Left ventricle myocardium inferior (tissue), 1 donor: ENCODE measurements at places on chromosomes 12 and 14. TPM values are rescaled to one million over a fixed set of nuclear protein-coding genes. Genes with fewer than 3 reads are reported as not detected.

DNA sequence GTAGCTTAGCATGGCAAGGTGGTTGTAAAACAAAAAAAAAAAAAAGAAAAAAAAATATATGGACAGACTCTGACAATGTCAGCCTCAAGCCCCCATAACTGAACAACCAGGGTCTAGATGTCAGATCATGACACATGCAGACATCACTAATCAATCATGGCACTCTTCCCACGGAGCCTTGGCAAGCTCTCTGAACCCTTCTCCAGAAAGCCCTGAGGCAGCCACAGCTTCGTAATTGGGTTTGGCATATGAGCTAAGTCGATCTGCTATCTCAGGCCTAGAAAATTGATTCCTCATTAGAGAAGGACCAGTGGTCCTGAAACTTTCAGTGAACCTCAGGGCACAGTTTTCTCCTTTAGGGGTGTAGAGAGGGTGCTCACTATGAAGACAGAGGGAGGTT, 112.2 kb downstream of the GPR135 start:
- no peak for DNase-seq

Gene MMP19
- total RNA-seq, result 2.2 TPM

- peak; percentile 15 for DNase-seq
These were observed 187.7 kb downstream of the GALC start for GRCh38 chr14:87805315-87805723.

DNA sequence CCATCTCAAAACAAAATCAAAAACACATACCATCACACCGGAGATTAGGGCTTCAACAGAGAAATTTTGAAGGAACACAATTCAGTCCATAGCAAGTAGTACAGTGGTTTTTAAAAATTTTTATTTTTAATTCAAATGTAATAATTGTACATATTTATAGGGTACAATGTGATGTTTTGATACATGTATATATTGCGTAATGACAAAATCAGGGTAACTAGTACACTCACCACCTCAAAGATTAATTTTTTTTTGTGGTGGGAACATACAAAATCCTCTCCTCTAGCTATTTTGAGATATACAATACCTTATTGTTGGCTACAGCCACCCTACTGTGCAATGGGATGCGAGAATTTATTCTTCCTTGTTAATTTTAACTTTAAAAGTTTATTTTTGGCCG, 26.0 kb upstream of the ETFBKMT start:
- DNase-seq, result no peak

- no peak for DNase-seq
These were observed 66.2 kb downstream of the PTGER2 start for GRCh38 chr14:52380294-52380693.

Gene KRT72
- not detected for total RNA-seq

DNA sequence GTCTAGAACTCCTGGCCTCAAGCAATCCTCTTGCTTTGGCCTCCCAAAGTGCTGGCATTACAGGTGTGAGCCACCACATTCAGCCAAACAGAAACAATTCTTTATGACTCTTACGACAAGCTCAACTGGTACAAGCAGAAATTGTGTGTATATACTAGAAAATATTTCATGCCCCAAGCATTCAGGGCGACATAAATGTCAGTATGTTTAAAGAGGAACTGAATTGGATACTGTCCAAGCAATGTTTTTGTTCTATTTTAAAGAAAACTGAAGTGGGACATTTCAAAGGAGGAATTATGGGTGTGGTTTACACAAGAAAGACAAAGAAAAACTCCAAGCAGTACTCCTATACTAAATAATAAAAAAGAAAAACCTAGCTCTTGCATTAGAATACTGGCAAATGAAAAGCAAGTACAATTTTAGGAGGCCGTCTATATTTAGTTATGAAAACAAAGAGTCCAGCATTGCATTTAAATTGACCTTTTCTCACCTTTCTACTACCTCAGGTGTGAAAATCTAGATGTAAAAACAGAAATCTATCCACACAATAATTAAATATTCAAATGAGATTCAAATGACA, 48.9 kb downstream of the PPP1R12A start:
- DNase-seq, result no peak

- DNase-seq, result no peak
These were observed 10.5 kb downstream of the CACNA2D4 start for GRCh38 chr12:1907652-1908611.

DNA sequence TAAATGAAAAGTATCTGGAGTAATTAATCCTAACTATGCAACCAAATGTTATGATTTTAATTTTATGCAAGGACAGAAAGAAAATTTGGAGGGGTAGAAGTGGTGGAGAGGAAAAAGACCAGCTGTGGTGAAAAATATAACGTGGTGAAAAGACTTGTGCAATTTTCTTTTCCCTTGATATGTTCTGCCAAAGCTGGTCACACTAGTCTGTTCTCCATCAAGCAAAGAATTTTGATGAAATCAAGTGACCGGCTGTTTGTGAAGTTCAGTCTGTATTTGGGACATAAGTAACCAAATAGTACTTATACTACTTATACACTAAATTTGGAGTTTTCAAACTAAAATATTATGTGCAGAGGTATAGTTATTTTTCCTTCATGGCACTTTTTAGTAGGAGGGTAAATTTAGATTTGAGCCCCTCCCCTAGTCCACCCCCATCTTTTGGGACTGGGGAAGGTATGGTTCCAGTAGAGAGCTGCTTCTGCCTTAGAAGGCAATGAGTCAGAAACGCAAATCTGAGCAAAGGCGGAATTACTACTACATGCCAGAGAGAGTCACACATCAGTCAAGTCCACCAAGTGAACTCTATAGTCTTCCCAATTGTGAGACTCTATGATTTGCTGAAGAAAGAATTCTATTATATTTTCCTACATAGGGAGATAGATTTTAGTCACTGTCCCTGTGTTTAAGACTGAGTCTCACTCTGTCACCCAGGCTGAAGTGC, 229.7 kb downstream of the SLC25A21 start:
- no peak for DNase-seq

GRCh38 chr12:128783129-128783574, 40.6 kb downstream of the SLC15A4 start:
- DNase-seq, result no peak

DNA sequence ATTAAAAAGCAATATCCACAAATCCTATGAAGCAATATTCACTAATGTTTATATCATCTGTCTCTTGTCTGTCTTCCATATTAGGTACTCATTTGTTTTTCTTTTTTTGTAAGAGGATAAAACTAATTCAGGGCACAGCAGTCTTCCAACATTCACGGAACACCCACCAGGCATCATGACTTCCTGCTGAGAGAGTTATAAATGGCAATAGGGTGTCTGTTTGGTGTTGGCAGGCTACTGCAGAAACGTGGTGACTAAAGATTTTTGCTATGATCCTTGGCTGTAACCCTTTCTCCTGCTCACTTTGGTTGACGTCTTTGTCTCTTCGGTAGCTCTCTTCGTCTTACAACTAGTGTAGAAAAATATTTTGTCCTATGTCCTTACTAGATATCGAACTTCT, 860.6 kb upstream of the MGAT4C start:
- DNase-seq, result no peak

Gene CRACR2A
- total RNA-seq, result 7.6 TPM
